Esophagus squamous epithelium (tissue), 5 donors: ENCODE measurements at places on chromosomes 13 and 19.
A peak's percentile ranks its signal among the peaks of the same experiment; 100 is the strongest.

DNA sequence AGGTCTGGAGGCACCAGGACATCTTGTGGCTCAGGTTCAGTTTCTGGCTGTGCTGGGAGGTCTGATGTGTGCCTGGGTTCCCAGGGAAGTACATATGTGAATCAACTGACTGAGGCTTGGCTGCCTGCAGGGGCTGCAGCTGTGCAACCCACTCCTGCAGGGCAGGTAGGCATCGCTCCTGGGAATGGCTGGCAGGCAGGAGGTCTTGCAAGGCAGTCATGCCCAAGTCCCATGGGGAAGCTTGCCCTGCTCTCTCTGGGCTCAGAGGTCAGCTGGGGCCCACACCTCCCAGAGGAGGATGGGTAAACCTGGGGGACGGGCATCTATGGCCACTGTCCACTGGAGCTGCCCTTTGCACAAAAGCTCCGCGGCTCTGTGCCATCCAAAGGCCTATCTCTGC is 1141.8 kb downstream of the SLITRK1 start:
- DNase-seq = no peak

GRCh38 chr19:49689133-49690078 is at the start of gene ADM5:
TSS of gene ADM5 (plus strand) at chr19:49689594. CDS start at chr19:49689838, 244 bp downstream.
- DNase-seq = no peak

- no peak for DNase-seq
Measured at GRCh38 chr19:43594710-43595604, 977 bp downstream of the IRGQ start.

GRCh38 chr19:35545001-35545854 is at the start of gene TMEM147:
TSS of gene TMEM147 (plus strand) at chr19:35545626. CDS start at chr19:35545740, 114 bp downstream.
- peak; percentile 44 for DNase-seq

DNA sequence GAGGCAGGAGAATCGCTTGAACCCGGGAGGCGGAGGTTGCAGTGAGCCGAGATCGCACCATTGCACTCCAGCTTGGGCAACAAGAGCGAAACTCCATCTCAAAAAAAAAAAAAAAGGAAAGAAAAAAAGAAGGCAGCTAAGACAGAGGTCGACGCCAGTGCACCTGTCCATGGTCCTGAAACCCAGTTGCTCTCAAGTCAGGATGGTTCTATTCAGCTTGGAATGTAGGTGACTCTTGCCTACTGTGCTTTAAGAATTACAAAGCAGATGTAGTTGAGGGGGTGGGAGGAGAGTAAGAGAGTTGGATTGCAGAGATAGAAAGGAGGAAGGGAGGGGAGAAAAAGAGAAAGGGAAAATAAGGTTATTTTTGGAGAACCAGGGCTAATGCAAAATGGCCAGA is 18.7 kb downstream of the CACNG7 start:
- DNase-seq = no peak

GRCh38 chr13:21149568-21149967 is 26.8 kb downstream of the SKA3 start:
- no peak for DNase-seq
